8988T (cell line): ENCODE measurements at places on chromosomes 4 and X.

DNA sequence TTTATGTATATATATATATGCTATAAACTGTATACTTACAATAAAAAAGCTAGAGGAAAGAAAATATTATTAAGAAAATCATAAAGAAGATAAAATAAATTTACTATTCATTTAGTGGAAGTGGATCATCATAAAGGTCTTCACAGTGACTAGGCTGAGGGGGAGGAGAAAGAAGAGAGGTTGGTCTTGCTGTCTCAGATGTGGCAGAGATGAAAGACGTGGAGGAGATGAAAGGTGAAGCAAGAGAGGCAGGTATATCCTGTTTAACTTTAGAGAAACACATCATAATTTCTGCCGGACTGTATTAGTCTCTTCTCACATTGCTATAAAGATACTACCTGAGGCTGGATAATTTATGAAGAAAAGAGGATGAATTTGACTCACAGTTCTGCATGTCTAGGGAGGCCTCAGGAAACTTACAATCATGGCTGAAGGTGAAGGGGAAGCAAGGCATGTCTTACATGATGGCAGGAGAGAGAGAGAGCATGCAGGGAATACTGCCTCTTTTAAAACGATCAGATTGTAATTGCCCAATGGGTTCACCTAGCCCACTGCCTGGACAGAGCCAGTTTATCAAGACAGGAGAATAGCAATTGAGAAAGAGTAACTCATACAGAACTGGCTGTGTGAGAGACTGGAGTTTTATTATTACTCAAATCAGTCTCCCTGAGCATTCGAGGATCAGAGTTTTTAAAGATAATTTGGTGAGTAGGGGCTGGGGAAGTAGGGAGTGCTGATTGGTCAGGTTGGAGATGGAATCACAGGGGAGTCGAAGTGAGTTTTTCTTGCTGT lies 22.1 kb upstream of the RRAGB start:
- DNase-seq, result no peak

DNA sequence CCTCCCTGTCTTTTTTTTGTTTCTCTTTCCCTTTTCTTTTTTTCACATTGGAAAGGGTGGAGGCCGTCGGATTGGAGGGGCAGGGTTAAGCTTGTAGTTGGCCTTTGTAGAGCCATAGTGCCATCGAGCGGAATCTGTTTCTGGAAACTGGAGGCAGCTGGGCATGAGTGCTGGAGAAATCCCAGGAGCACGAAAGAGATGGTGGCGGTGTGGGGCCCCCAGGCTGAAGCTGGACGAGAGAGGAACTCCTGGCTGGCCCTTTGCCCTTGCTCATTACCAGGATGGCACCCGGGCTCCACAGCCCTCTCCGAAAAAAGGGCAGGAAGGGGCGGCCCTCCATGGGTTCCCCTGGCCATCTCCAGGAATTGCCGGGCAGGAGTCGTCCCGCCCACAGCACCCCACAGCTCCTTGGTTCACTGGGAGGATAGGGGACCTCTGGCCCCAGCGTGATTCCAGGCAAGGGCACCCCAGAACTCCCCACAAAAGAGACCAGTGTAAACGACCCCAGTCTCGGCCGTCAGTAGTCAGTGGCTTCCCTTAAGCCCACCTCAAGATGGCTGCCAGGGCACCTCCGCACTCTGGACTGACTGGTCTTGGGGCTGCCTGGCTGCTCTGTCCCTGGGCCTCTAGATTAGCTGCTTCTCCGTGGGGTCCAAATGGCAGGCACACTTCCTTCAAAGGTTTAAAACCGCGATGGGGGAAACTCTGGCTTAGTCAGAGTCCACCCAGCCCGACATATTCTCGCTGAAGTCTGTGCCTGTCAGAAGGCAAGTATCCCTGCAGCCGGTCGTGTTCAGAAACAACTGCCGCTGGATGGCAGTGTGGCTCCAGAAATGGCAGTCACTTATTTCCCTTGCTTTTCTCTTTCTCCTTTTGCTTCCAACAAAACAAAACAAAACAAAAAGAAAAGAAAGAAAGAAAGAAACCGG lies 74.1 kb downstream of the NBDY start:
- DNase-seq, result no peak

- DNase-seq, result no peak
Observed at GRCh38 chr4:156038772-156039171, 85.1 kb upstream of the CTSO start.

GRCh38 chrX:150038315-150038714 lies 100.0 kb upstream of the EOLA2 start:
- no peak for DNase-seq

DNA sequence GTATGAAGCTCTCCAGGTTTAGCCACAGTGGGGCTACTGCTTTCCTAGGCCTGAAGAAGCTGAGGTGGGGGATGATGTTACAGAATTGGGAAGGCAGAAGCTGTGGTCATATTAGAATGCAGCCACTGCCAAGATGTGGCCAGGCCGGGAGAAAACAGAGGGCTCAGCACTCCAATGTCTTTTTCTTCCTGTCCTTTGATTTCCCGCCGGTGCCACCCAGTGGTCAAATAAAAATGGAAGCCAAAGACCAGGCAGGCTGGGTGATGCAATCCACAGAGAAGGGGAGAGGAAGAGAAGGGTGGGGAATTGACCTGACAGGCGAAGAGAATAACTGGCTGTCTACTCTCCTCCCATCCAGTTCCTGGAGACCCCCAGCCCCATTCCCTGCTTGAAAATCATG lies 94.9 kb upstream of the SHISA3 start:
- DNase-seq, result peak; percentile 24

DNA sequence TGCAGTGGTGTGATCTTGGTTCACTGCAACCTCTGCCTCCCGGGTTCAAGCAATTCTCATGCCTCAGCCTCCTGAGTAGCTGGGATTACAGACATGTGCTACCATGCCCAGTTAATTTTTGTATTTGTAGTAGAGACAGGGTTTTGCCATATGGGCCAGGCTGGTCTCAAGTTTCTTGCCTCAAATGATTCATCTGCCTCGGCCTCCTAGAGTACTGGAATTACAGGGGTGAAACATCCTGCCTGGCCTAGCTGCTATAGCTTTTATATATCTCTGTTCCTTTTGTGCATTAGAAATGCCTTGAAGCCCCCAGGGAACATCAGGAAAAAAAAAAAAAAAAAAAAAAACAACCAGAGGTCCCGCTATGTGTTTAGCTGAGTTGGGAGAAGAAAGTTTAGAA lies 34.8 kb downstream of the UBE2K start:
- DNase-seq, result peak; percentile 27

GRCh38 chr4:173057901-173058300 lies 110.7 kb upstream of the GALNT7 start:
- DNase-seq, result no peak

- DNase-seq, result no peak
Observed at GRCh38 chr4:152719801-152720556, 40.2 kb upstream of the TMEM154 start.

GRCh38 chr4:47031011-47031678 lies at the start of gene GABRB1:
Gene GABRB1 (plus strand): TSS chr4:47031567.
- DNase-seq, result peak; percentile 10

- DNase-seq, result no peak
Observed at GRCh38 chr4:177229331-177229730, 80.3 kb upstream of the NEIL3 start.

DNA sequence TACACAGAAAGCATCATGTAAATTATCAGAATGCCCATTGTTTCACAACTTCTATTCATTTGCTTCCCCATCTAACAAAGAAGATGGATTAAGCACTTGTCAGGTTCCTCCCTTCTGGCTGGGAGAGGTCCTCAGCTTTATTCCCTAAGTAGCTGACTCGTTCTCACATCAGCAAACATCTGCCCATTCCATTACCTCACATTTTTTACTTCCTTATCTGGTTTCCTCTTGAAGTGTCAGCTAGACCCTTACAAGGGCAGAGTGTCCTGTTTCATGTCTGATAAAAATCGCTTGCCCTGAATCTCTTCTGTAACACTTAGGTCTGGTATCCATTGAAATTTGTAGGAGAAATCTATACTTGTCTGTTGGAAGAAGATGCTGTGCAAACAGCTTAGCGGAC lies 34.7 kb downstream of the TMPRSS11A start:
- DNase-seq, result no peak

DNA sequence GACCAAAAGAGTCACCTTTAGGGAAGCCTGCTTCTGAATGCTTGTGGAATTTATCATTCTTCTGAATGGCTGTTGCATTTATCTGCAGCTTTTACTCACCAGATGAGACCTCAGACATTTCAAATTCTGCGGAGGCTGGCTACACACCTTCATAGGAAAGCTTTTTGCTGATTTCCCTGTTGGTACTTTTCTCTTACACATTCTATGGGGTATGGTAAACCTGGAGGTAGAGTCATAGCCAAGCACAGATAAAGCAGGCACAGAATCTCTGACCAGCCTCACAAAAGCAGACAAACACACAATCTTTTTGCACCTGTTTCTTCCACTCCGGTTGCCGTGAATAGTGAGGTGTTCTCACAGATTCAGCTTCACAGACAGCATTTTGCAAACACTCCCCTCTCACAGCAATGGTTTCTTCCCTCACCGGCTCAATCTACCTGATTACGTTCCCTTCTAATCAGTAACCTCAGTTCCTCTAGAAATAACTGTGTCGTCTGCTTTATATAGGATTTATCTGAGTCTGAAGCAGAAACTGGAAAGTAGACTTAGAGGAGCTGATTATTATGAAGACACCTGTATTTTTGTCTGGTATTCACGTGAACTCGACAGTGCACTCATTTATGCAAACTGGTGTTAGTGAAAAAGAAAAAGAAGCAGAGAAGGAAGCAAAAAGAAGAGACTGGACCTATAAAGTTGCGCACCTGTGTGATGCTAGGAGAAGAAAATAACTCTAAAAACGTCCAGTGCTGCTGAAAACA lies 83.1 kb downstream of the DMD start:
- no peak for DNase-seq

- no peak for DNase-seq
Observed at GRCh38 chr4:147109800-147110199, 164.1 kb upstream of the TTC29 start.

DNA sequence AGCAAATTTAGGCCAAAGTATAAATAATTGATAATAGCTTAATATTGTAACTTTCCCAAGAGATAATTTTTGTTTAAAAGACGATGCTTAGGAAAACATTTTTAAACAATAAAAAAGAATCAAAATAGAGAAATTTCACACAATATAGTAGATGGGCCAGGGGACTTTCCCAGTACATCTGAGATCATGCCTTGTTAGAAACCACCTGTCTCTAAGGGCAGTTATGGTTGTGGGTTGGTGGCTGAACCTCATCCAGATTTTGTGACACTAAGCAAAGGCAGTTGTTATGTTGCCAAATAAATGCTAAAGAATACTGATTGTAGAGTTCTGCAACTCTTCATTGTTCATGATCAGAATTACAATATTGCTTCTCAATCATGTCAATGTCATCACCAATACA lies 270.6 kb downstream of the BANK1 start:
- no peak for DNase-seq

GRCh38 chr4:26130841-26131432 lies 189.9 kb upstream of the RBPJ start:
- no peak for DNase-seq

GRCh38 chrX:49000636-49001035 lies 1.4 kb downstream of the GRIPAP1 start:
- no peak for DNase-seq

DNA sequence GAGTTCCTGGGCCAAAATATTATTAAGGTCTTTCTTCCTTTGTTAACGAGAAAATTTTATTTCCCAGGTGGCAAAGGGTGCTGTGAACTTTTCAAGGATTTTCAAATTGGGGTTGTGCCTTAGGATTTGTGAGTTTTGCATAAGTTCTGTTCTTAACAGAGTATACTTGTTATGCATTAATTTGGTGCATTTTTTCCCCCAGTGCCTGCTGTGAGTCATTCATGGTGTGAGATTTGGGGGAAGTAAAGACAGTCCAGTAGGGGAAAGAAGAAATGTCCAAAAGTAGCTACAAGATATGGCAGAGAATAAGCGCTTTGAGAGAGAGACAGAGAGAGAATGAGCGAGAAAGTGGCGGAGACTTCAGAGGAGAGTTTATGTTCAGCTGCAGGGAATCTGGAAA lies 239.2 kb downstream of the ARHGAP10 start:
- no peak for DNase-seq

GRCh38 chrX:41889317-41890025 lies 33.9 kb downstream of the CASK start:
- no peak for DNase-seq

GRCh38 chrX:72309297-72310071 lies 3.8 kb upstream of the CITED1 start:
- no peak for DNase-seq

- DNase-seq, result no peak
Observed at GRCh38 chrX:39574178-39574577, 523.6 kb downstream of the BCOR start.

DNA sequence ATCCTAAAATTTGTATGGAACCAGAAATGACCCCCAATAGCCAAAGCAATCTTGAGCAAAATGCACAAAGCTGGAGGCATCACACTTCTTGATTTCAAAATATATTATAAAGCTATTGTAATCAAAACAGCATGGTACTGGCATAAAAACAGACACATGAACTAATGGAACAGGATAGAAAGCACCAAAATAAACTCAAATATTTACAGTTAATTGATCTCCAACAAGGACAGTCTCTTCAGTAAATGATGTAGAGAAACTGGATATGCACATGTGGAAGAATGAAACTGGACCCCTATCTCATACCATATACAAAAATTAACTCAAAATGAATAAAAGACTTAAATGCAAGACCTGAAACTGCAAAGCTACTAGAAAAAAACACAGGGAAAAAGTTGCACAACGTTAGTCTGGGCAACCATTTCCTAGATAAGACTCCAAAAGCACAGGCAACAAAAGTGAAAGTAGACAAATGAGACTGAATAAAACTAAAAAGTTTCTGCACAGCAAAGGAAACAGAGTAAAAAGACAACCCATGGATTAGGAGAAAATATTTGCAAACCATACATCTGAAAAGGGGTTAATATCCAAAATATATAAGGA lies 64.9 kb downstream of the CD99L2 start:
- DNase-seq, result no peak

- no peak for DNase-seq
Observed at GRCh38 chr4:108272046-108272445, 103.3 kb upstream of the LEF1 start.

GRCh38 chr4:132297346-132297745 lies 851.7 kb upstream of the PCDH10 start:
- no peak for DNase-seq

DNA sequence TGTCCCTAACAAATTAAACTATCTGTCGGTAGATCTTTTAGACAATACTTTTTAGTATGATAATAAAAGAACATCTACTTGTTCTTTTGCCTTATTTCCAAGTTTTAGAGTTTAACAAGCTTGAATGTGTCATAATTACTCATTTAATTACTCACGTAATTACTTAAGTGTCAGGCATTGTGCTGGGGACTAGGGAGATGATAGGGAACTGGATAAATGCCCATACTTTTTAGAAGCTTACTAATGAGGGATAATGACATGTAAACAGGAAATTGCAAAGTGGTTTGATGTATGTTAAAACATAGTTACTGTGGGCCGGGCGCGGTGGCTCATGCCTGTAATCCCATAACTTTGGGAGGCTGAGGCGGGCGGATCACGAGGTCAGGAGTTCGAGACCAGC lies 158.3 kb downstream of the DMD start:
- DNase-seq, result no peak
